ENCODE measurements at places on chromosomes 3 and 15. TPM values are rescaled to one million over a fixed set of nuclear protein-coding genes. Genes with fewer than 3 reads are reported as not detected.

- no peaks in the 10 kb centered on the region for H3K36me3 ChIP-seq
- H3K4me3 ChIP-seq, result no peak overlapping the region
- peaks cover 5% of the 10 kb centered on the region for H3K4me1 ChIP-seq
Measured at GRCh38 chr3:113222451-113223086, 11.2 kb downstream of the BOC start.

The TTC21A gene
- total RNA-seq, result 6.7 TPM

The SI gene
- not detected for total RNA-seq

GRCh38 chr15:64961013-64961412 is 28.7 kb downstream of the SPG21 start:
- H3K4me1 ChIP-seq, result no peaks in the 10 kb centered on the region
- no peak for DNase-seq
- peaks cover 6% of the 10 kb centered on the region for H3K36me3 ChIP-seq
- no peaks in the 10 kb centered on the region for H3K27me3 ChIP-seq

DNA sequence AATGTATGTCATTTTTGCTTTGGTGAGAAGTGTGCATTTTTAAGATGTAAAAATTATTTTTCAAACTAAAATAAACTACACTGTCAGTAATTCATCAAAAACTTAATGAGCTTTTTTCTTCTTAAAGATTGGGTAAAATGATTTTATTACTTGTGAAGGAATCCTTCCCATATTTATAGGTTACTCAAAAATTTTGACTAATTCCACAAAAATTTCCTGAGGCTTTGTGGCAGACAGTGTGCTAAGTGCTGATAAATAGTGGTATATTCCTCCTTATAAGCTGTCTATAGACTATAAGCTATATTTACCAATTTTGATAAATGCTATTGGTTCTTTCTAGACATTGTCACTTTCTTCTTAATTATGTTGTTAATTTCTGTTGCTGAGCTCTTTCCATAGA is 284.5 kb upstream of the SEMA6D start:
- peaks cover 2% of the 10 kb centered on the region for H3K4me1 ChIP-seq
- no peak overlapping the region for H3K4me3 ChIP-seq
- no peak overlapping the region for H3K27ac ChIP-seq

The KBTBD12 gene
- total RNA-seq, result 3.4 TPM

DNA sequence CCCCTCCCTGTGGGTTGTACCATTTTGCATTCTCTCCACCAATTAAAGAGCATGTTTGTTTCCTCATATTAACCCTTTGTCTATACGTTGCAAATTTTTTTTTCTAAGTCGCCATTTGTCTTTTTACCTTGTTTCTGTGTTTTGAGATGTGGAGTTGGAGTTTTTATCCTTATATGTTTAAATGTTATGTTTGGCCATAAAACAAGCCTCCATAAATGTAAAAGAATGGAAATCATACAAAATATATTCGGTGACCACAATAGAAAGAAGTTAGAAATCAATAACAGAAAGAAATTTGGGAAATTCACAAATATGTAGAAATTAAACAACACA is 29.2 kb downstream of the LRRK1 start:
- no peak for DNase-seq
- no peaks in the 10 kb centered on the region for H3K36me3 ChIP-seq
- H3K4me1 ChIP-seq, result no peaks in the 10 kb centered on the region
- no peak overlapping the region for H3K4me3 ChIP-seq

The EAF1 gene
- total RNA-seq, result 12.9 TPM

GRCh38 chr3:141499284-141499683 is 12.5 kb downstream of the RASA2 start:
- H3K27me3 ChIP-seq, result no peaks in the 10 kb centered on the region
- H3K4me3 ChIP-seq, result no peak overlapping the region
- no peak overlapping the region for H3K27ac ChIP-seq
- no peak for DNase-seq
- H3K4me1 ChIP-seq, result peaks cover 8% of the 10 kb centered on the region

The SH2D7 gene
- not detected for total RNA-seq

DNA sequence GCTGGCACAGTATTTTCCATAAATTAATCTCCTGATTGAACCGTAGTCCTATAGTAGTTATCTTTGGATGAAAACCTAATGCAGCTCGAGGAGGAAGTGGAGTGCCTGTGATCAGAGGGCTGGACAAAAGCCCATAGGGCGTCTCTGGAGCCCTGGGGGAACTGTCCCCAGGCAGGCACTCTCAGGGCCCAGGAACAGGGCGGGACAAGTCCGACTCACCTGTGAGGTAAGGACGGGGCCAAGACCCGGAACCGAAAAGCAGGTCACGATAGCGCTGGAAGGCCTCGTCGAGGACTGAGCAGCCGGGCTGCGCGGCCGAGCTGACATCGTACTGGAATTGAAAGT is 341 bp downstream of the HEXA start:
- H3K4me1 ChIP-seq, result peaks cover 31% of the 10 kb centered on the region
- peak overlapping the region; percentile 75 for H3K4me3 ChIP-seq
- peak; percentile 74 for DNase-seq
- no peaks in the 10 kb centered on the region for H3K36me3 ChIP-seq

The PIF1 gene
- total RNA-seq, result not detected

- no peaks in the 10 kb centered on the region for H3K36me3 ChIP-seq
- no peak overlapping the region for H3K4me3 ChIP-seq
- no peak for DNase-seq
- peaks cover 3% of the 10 kb centered on the region for H3K4me1 ChIP-seq
- no peaks in the 10 kb centered on the region for H3K27me3 ChIP-seq
- H3K27ac ChIP-seq, result no peak overlapping the region
Measured at GRCh38 chr15:67977414-67978089, 76.6 kb upstream of the PIAS1 start.

The SLC28A2 gene
- total RNA-seq, result not detected

DNA sequence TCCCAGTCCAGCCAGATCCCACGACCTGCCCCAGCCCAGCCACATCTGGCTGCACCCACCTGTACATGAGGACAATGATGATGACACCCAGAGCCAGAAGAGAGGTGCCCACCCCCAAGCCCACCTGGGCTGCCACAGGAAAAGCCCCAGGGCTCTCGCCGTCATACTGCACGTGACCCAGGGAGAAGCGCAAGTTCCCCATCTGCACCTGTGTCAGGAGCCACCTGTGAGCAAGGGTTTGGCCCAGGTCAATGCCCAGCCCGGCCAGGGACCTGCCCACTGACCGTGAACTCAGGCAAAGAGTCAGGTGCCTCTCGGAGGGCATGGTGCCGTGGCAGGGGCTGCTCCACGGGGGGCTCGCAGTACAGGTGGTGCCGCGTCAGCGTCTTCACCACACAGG is 16.3 kb downstream of the PLXNB1 start:
- no peak overlapping the region for H3K4me3 ChIP-seq
- H3K36me3 ChIP-seq, result peaks cover 12% of the 10 kb centered on the region
- no peaks in the 10 kb centered on the region for H3K27me3 ChIP-seq
- no peaks in the 10 kb centered on the region for H3K4me1 ChIP-seq
- DNase-seq, result no peak

DNA sequence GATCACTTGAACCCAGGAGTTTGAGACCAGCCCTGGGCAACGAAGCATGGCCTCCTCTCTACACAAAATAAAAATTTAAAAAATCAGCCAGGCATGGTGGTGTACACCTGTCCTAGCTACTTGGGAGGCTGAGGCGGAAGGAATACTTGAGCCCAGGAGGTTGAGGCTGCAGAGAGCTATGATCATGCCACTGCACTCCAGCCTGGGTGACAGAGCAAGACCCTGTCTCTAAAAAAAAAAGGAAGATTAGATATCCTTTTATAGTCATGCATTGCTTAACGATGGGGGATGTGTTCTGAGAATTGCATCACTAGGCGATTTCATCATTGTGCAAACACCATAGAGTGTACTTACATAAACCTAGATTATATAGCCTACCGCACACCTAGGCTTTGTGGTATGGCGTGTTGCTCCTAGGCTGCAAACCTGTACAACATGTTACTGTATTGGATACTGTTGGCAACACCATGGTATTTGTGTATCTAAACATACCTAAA is 12.6 kb downstream of the ALAS1 start:
- no peaks in the 10 kb centered on the region for H3K4me1 ChIP-seq
- no peak overlapping the region for H3K4me3 ChIP-seq
- H3K36me3 ChIP-seq, result peaks cover 3% of the 10 kb centered on the region
- no peak overlapping the region for H3K27ac ChIP-seq
- H3K27me3 ChIP-seq, result no peaks in the 10 kb centered on the region
- no peak for DNase-seq

DNA sequence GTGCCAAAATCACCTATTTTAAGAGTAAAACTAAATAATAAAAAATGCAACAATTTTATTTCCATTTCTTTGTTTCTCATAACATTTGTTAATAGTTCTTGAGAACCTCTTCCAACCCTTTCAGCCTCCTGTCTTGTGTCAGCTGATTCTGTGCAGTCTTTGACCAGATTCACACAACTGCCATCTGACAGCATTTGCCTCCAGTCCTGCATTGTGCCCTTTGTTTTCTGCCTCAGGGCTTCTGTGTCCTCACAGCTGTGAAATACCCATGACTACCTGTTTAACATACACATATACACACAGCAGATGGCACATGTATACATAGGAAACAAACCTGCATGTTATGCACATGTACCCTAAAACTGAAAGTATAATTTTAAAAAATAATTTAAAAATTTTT is 13.2 kb upstream of the CNTN6 start:
- no peak for DNase-seq
- no peak overlapping the region for H3K27ac ChIP-seq
- no peaks in the 10 kb centered on the region for H3K4me1 ChIP-seq
- no peak overlapping the region for H3K4me3 ChIP-seq

The CCR8 gene
- not detected for total RNA-seq

The DAZL gene
- not detected for total RNA-seq

- H3K36me3 ChIP-seq, result no peaks in the 10 kb centered on the region
- H3K27me3 ChIP-seq, result no peaks in the 10 kb centered on the region
- DNase-seq, result no peak
- no peak overlapping the region for H3K27ac ChIP-seq
- no peaks in the 10 kb centered on the region for H3K4me1 ChIP-seq
Measured at GRCh38 chr15:62454567-62455172, 289.6 kb upstream of the C2CD4B start.

- no peak overlapping the region for H3K27ac ChIP-seq
- H3K4me3 ChIP-seq, result no peak overlapping the region
- H3K27me3 ChIP-seq, result no peaks in the 10 kb centered on the region
- no peaks in the 10 kb centered on the region for H3K36me3 ChIP-seq
- no peak for DNase-seq
- no peaks in the 10 kb centered on the region for H3K4me1 ChIP-seq
Measured at GRCh38 chr3:117651246-117651645, 941.7 kb downstream of the TUSC7 start.

DNA sequence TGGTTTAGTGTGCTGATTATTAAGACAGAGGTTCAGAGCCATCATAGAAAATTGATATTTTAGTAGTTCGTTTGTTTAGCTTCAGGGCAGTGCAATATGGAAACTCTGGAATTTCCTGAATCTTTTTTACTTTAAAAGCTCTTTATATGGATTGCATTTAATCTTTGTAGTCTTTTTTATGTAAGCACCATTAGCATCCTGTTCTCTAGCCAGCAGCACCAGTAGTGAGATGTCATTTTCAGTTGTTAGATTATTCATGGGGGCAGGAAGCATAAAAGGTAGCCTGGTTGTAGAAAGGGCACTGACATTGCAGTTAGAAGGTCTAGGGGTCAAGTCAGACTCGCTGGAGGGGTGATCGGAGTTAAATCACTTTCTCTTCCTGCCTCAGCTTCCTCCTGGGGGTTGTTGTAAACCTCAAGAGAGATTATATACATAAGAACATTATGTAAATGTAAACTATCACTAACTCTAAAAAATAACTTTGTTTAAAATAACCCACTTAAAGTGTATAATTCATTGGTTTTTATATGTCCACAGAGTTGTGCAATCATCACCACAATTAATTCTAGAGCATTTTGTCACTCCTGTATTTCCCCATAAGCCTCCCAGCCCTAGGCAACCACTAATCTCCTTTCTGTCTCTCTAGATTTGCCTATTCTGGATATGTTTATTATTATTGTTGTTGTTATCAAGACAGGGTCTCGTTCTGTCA is 31.4 kb upstream of the ITPKA start:
- H3K27ac ChIP-seq, result no peak overlapping the region
- H3K36me3 ChIP-seq, result peaks cover 14% of the 10 kb centered on the region
- no peak overlapping the region for H3K4me3 ChIP-seq
- no peaks in the 10 kb centered on the region for H3K27me3 ChIP-seq

DNA sequence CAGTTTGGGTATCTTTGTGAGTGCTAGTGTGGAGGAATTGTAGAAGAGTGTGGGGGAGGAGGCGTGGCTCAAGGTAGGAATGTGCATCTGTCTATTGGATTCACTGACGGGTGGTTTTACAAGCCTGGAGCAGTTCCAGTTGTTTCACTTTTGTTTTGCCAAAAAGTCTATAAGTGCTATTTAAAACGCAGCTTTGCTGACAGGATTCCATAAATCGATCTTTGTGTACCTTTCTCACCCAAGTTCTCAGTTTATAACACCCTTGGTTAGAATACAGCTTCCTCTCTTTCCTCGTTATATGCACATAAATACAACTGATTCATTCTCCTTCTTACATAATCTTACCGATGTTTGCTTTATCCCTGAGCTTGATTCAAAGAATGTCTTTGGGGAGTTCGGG is 123.2 kb upstream of the UBE2E2 start:
- no peak overlapping the region for H3K4me3 ChIP-seq
- no peaks in the 10 kb centered on the region for H3K36me3 ChIP-seq
- DNase-seq, result no peak
- no peak overlapping the region for H3K27ac ChIP-seq
- H3K27me3 ChIP-seq, result no peaks in the 10 kb centered on the region

DNA sequence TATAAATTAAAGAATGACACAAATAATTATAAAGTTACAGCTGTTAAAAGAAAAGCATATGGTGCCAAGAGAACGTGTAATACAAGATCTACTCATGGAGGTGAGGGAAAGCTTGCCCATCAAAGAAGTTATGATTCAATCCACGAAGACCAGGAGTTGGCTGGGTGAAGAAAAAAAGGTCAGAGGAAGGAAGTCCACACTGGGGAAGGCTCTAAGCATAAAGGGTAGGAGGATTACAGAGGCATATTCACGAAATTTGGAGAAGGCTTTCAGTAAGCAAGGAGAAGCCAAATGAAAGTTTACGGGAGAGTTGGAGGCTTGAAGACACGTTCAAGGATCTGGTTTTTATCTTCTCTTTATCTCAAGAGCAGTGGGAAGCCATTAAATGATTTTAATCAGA is 1.8 kb upstream of the TGFBR2 start:
- no peak for DNase-seq
- peaks cover 26% of the 10 kb centered on the region for H3K4me1 ChIP-seq
- no peaks in the 10 kb centered on the region for H3K27me3 ChIP-seq
- H3K27ac ChIP-seq, result peak overlapping the region; percentile 97
- H3K4me3 ChIP-seq, result no peak overlapping the region

GRCh38 chr3:38580450-38581382 is 68.8 kb downstream of the SCN5A start:
- H3K27me3 ChIP-seq, result no peaks in the 10 kb centered on the region
- H3K36me3 ChIP-seq, result no peaks in the 10 kb centered on the region
- no peak overlapping the region for H3K4me3 ChIP-seq
- no peak overlapping the region for H3K27ac ChIP-seq

DNA sequence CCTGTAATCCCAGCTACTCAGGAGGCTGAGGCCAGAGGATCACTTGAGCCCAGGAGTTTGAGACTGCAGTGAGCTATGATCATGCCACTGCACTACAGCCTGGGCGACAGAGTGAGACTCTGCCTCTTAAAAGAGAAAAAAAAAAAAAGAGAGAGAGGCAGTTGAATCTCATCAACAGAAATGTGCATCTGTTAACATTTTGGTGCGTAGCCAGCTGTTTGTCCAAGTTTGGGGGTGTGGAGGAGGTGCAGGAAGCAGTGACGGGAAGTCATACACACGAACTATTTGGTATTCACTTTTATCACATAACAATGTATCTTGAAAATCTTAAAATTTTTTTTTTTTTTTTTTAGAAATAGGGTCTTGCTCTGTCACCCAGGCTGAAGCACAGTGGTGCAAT is 18.2 kb upstream of the CEMIP start:
- H3K4me1 ChIP-seq, result peaks cover 10% of the 10 kb centered on the region
- H3K4me3 ChIP-seq, result no peak overlapping the region
- no peaks in the 10 kb centered on the region for H3K36me3 ChIP-seq
- DNase-seq, result no peak

All from body of pancreas (tissue), 4 donors.